ENCODE measurements at places on chromosomes 4 and X.

GRCh38 chr4:121283319-121283718, 97.5 kb downstream of the QRFPR start:
- no peak for DNase-seq

DNA sequence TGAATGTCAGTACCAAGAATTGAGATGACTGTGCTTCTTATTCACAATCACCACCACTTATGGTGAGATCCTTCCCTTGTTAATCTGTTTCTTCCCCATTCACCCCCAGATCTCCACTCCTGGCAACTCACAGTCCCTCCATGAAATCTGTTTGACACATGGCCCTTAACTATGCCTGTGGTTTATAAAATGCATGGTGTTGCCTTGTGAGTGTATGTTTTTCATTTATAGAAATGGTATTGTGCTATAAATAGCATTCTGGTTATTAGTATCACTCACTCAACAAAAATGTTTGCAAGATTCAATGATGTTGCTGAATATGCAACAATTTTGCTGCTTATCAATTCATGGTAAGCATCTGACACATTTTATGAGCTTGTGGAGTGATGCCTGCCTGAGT, 131.0 kb downstream of the PRKX start:
- no peak for DNase-seq

DNA sequence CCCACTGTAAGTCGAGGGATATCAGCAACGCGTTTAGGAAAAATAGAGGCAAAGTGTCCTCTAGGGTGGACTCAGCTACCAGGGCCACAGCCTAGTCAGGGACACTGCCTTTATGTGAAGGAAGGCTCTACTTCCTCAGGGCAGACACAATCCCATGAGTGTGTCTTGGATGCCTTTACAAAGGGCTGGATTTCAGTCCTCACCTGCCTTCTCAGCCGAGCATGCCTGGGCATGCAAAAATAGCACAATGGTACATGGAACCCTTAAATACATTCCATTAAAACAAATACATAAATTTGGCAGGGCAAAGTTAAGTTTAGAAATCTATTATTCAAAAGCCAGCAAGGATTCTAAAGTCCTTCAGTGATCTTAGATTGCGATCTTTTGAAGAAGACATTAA, 51.1 kb downstream of the DMD start:
- no peak for DNase-seq

DNA sequence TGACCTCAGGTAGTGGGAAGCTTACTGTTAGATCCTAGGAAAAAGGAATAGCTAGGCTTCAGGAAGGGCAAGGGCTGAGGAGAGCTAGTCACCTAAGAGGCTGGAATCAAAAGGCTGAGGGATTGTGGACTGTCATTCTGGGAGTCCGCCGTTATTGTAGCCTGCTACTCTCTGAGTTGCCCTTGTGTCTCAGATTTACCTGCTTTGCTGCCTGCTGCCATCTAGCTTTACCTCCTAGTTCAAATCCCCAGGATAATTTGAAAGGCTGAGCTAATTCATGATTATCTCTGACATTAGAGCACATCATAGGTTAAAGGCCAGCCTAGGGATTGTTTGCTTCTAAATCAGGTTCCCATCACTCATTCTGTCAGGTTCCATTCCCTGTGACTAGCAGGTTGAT, 120.2 kb downstream of the FHIP1A start:
- DNase-seq = no peak

GRCh38 chrX:123525123-123525725, 207.6 kb downstream of the THOC2 start:
- DNase-seq = no peak

DNA sequence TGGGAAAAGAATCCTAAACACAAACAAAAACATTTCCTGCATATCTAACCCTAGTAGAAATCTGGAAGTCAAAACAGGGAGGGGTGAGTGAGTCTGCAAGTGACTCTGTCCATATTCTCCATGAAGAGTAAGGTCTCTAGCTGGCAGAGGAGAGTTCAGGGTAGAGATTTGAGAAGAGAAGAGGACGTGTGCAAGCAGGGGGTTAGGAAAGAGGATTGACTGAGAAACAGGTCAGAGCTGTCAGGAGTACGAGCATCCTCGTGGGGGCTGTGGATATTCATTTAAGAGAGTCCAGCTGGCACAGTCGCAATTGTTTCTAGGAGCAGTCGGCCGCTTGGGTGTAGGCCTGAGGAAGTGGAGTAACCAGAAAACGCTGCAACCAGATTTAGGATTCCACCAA, 27.9 kb downstream of the PROM1 start:
- DNase-seq = no peak

DNA sequence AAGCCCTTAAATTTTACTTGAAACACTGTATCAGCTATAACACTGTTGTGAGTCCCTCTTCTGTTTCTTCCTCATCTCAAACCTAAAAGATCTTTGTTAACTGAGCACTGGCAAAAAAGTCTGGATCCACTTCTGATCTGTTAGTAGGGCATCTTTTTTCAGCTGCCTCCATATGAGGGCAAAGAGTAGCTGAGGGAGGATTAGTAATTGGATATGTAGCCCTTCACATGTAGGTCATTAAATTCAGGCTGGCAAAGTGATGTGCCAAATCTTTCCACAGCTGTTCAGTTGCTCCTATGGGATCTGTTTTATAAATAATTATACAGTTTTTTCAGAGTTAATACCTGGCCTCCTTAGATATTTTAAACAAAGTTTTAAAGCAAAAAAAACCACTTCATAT, 1.1 kb upstream of the TRMT10A start:
- DNase-seq = no peak

GRCh38 chrX:4043951-4044350, 330.5 kb upstream of the PRKX start:
- no peak for DNase-seq

- DNase-seq = no peak
These were observed 100.0 kb downstream of the LARP1B start for GRCh38 chr4:128161138-128161537.

GRCh38 chr4:146550161-146550560, 28.4 kb upstream of the SLC10A7 start:
- no peak for DNase-seq

DNA sequence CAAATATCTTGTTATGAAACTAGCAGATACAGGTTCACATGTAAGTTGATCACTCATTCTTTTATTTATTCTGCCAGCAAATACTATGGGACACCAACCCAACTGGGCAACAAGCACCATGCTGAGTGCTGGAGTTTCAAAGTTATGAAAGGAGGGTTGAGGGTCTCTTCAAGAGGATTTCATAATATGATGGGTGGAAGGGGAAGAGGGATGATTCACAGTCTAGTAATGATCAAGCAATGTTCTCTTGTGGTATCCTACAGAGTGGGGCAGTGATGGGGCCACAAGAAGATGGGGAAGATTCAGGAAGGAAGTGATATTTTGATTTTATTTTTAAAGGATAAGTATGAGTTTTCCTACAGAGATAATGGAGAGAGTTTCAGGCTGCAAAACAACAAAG, 46.2 kb upstream of the TXK start:
- DNase-seq = no peak

GRCh38 chr4:133151691-133152329, 2.7 kb downstream of the PCDH10 start:
- DNase-seq = no peak

- DNase-seq = no peak
These were observed 22.4 kb downstream of the GAB1 start for GRCh38 chr4:143358923-143359643.

GRCh38 chr4:152705903-152706302, 26.1 kb upstream of the TMEM154 start:
- no peak for DNase-seq

GRCh38 chr4:6892190-6892908, 17.3 kb upstream of the TBC1D14 start:
- DNase-seq = no peak

DNA sequence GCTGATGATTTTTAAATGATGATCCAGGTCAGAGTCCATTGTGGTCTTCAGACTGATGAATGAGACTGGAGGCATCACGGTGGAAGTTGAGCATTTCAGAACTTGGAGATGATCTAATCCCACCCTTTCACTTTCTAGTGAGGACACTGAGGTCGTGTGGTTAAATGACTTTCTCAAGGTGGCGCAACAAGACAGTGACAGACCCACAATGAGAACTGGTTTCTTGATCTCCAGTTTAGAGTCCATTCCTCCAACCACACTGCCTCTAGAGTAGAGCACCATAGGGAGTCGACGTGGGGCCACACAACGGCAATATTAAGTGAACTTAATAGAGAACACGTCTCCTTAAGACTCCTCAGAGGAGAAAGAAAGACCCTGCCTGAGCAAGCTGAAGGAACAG, 381.0 kb downstream of the UNC5C start:
- no peak for DNase-seq

DNA sequence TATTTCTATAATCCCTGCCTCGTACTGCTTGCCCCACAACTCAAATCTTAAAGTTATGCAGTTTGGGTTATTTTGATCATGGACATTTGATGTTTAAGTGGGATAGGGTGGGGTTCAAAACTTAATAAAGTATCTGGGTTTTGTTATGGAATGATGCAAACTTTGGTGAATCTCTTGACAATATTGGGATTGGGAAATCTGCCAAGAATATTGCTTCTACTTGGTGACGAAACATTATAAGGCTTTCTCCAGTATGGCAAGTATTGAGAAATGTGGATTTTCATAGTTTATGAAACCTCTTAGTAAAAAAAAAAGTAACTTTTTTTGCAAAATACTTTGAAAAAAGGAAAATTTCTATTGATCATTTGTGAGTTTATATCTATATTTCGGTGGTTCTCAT, 130.8 kb upstream of the SFRP2 start:
- no peak for DNase-seq

GRCh38 chr4:1459081-1459721, 53.0 kb upstream of the NKX1-1 start:
- no peak for DNase-seq

GRCh38 chrX:140548985-140549384, 44.1 kb upstream of the SOX3 start:
- no peak for DNase-seq

DNA sequence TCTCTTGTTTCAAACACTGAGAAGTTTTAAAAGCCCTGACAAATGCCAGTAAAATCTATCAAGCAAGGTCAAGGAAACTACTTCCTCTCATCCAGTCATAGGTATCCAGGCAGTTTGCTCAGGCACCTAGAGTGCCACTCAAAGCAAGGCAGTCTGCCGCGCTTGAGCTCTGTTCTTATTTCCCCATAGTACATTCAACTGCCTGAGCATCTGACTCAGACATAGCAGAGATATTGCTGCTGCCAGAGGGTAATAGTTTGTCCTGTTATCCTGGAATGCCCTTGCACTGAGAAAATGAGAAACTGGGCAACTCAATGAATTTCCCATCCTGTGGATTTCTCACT, 16.1 kb upstream of the ATP8A1 start:
- DNase-seq = no peak

DNA sequence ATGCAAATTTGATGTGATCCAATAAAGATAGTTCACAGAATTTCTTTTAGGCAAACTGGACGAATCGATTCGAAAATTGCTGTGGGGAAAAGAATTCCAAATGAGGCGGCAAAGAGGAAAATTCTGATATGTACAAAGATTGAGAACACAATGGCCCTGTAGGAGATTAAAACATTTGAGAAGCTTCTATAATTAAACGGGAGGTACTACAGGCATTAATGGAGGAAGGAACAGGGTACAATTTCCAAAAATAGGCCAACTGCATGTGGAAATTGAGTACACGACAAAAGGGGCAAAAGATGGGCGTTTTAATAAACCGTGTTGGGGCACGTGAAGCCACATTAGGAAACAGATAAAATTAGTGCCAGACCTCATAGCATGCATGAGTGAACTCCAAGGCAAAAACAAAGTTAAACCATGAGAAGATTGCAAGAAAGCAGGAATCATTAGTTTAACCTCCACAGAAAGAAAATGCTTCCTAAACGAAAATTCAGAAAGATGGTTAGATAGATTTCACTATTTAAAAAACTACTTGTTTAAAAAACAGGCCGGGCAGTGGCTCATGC, 68.4 kb downstream of the DHRSX start:
- no peak for DNase-seq

- no peak for DNase-seq
These were observed 29.1 kb upstream of the GRSF1 start for GRCh38 chr4:70868778-70869177.

DNA sequence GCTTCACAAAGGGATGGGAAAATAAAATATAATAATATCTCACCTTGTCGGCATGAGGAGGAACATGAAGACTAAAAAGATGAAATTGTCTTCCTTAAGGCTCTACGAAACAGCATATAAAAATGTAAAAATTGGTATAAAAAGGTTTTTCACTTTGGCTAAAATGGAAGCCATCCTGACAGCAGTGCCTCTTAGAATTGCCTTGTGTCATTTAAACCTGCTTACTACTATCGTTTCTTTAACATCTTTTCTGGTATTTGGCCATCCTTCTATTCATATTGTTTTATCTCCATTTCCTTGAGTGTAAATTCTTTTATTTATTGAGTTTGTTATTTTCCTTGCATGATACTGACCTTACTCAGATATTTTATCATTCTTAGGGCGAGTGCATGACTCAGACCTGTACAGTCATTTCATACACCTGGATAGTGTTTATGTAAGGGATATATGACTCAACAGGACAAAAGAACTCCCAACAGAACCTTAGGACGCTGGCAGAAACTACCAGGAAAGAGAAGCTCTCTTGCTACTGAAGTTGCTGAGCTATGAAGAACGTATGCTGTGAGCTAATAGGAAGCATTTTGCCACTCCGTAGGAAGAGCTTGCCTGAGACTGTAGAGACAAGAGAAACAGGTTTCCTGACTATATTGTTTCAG, 5.8 kb upstream of the CDKN2AIP start:
- DNase-seq = no peak

GRCh38 chr4:150211799-150212445, 133.7 kb downstream of the DCLK2 start:
- DNase-seq = no peak

- no peak for DNase-seq
These were observed 32.2 kb downstream of the CFAP299 start for GRCh38 chr4:80367737-80368136.

Data from stimulated activated CD4-positive, alpha-beta T cell treated with anti-CD3 and anti-CD28 coated beads, Interleukin-4, amount 100 ng/mL, for 4 hours (primary cell).